ENCODE measurements at places on chromosomes 5 and 9. TPM values are rescaled to one million over a fixed set of nuclear protein-coding genes. Genes with fewer than 3 reads are reported as not detected.

DNA sequence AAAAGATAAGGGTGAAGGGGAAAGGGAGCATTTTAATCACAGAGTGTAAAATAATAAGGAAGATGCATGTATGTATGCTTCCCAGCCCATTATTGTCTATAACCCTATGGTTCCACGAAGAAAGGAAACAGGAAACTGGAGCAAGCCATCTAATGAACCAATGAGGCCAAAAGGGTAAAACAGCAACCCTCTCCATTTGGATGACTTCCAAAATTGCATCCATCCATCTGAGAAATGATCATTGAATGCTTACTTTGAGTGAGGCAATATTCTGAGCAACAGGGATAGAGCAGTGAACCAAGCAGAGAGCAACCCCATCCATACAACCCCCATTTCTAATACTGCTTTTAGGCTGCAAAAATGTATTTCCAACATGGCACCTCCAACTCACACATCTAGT is 46.9 kb downstream of the ARL15 start:
- DNase-seq, result no peak

GRCh38 chr9:86983249-86983619 is 35.9 kb upstream of the GAS1 start:
- DNase-seq, result no peak

DNA sequence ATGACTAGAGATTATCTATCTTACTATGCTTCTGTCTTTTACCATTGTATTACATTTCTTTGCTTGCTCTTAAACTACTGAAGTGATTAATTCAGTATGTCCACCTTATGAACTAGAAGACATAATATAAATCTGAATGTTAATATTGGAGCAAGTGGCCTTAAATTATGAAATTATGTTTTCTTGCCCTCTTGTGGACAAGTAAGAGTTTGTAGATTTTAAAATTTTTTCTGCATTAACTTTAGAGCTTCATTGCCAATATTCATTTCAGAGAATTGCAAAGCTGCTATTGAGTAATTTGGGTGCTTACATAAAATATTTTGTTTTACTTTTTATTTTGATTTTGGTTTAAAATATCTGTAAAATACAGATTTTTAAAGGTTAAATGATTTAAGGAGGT is 55.3 kb downstream of the RANBP17 start:
- DNase-seq, result no peak

Gene CARD9
- total RNA-seq, result 35.6 TPM

Gene QRFP
- total RNA-seq, result not detected

- no peak for DNase-seq
These were observed 21.1 kb upstream of the LVRN start for GRCh38 chr5:115941051-115941675.

Gene DRD1
- total RNA-seq, result not detected

Gene SLC36A1
- 8.4 TPM for total RNA-seq

- DNase-seq, result no peak
These were observed 231.2 kb downstream of the CHSY3 start for GRCh38 chr5:130135506-130135905.

DNA sequence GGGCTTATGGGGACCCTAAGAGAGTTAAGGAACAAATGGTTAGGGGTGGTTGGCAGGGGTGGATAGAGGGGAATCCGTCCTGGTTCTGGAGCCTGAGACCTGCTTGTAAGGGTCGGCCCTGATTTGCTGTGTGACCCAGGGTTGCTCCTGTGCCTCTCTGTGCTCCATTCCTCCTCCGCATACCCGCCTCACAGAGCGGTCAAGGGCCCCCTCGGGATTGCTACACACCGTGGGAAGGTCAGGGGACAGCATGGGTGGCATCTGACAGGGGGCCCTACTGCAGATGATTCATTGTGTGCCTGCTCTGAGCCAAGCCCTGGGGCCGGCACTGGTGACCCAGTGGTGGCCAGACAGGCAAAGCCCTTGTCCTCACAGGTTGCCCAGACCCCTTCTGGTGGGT is 162.3 kb downstream of the GAPVD1 start:
- DNase-seq, result no peak

Gene C5orf58
- 2.4 TPM for total RNA-seq

DNA sequence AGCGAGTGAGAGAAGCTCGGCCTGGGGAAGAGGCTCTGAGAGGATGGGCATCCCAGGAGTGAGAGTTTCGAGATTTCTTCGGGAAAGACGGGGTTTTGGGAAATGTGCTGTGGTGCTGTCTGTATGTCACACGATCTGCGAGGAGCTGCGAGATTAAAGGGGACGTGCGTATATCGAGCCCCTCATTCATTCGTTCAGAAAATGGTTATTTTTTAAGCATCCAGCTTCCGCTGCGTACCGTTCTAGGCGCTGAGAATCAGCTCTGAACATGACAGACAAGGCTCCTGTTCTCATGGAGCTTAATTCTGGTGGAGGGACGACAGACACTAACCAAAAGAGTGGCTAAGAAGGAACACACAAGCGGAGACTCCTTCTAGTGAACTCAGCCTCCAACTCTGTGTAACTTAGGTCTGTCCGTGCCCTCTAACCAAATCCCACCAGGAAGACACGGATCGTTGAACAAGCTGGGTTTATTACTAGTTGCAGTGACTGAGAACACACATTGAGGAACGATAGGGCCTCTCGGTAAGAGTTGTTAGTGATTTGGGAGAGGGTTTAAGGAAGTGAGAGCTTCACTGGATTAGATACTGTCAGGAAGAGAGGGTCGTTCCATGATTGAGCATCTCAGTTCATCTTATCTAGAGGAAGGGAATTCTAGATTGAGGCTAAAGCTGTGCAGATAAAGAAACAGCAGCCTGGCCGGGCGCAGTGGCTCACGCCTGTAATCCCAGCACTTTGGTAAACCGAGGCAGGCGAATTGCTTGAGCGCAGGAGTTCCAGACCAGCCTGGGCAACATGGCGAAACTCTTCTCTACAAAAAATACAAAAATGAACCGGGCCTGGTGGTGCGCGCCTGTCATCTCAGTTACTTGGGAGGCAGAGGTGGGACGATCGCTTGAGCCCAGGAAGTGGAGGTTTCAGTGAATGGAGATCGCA is 1.0 kb upstream of the FBXW11 start:
- no peak for DNase-seq

DNA sequence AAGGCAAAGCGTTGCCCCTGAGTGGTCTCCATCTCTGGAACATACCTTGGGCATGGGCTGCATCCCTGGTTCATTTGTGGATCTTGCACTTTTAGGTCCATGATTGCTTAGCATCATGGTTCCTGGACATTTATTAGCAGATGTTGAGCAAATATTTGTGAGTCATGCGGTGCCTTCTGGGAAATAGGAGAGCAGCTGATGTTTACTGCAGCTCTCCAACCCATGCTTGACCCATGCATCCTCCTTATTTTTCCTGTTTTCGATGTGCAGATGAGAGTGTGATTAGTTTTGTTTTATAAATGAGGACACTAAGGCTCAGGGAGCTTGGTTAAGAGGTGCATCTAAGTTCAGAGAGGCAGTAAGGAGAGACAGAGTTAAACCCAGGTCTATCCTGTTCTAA is 253.7 kb downstream of the ICE1 start:
- DNase-seq, result no peak

GRCh38 chr5:75335952-75336614 is 937 bp upstream of the HMGCR start:
- peak; percentile 64 for DNase-seq

Gene INSL4
- not detected for total RNA-seq

Gene SPINK6
- not detected for total RNA-seq

GRCh38 chr9:132645711-132646110 is 24.1 kb downstream of the DDX31 start:
- no peak for DNase-seq

DNA sequence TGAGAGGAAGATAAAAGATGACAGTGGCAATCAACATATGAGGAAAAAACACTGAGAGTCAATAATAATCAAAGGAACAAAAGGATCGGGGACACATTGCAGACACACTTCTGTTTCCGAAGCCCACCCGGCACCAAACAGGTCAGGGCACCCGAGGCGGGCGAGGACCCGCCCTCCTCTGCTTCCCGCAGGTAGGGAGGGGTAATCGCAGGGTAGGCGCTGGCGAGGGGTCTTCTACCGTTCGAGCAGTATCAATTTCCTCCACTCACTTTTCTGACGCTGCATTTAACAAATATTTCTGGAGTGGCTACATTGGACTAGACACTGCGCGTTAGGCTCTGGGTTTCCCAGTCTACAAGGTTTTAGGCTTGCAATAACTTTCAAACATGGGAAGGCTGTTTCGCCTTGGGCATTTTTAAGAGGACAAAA is 1.3 kb downstream of the TXN start:
- no peak for DNase-seq

Gene AQP7
- total RNA-seq, result 0.13 TPM

GRCh38 chr5:99449786-99450185 is 521.0 kb upstream of the CHD1 start:
- no peak for DNase-seq

- no peak for DNase-seq
These were observed 86.9 kb downstream of the PTPN3 start for GRCh38 chr9:109411069-109411761.

GRCh38 chr5:110973510-110973909 is 98.0 kb upstream of the TSLP start:
- DNase-seq, result no peak

DNA sequence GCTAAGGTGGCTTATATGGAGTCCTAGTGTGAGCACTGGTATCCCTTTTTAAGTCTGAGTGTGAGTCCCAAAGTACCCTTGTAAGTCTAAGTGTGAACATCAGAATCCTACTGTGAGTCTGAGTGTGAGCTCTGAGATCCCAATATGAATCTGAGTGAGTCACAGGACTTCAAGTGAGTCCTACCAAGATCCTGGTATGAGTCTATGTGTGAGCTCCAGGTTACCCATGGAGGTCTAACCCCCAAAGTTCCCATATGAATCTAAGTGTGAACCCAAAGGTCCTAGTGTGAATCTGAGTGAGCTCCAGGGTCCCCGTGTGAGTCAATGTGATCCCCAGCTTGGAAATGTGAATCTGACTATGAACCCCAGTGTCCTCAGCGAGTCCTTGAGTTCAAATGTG is 2.3 kb downstream of the CNTFR start:
- DNase-seq, result no peak

Gene CAVIN4
- total RNA-seq, result 0.20 TPM

GRCh38 chr5:63128761-63129160 is 550.1 kb downstream of the LRRC70 start:
- DNase-seq, result no peak

- no peak for DNase-seq
These were observed 334.0 kb downstream of the ASTN2 start for GRCh38 chr9:117080765-117081390.

Gene SH3PXD2B
- 0.66 TPM for total RNA-seq

GRCh38 chr9:98332405-98332831 is 77.0 kb upstream of the TBC1D2 start:
- peak; percentile 82 for DNase-seq

- DNase-seq, result no peak
These were observed 90.5 kb downstream of the RASEF start for GRCh38 chr9:82972446-82972845.

- no peak for DNase-seq
These were observed 75.0 kb downstream of the STK10 start for GRCh38 chr5:172113036-172113435.

Gene BTNL3
- total RNA-seq, result not detected

GRCh38 chr5:127186657-127187056 is 103.9 kb upstream of the MEGF10 start:
- no peak for DNase-seq

GRCh38 chr5:120466341-120467006 is 2.4 kb downstream of the PRR16 start:
- no peak for DNase-seq

DNA sequence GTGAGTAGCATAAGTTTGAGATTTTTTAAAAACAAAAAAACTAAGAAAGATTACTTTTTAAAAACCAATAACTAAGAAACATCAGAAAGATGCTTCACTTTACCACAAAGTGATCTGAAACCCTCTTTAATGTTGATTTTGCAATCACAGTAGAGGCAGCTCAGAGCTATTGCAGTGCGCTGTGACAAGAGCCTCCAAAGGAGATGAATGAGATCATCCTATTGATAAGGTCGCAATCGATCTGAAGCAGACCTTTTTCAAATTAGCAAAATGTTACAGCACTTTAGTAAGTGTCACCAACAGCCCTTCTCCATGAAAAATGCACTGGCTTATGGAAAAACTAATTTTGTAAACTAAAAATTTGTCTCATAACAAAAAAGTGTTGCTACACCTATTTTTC is 284.6 kb upstream of the EFNA5 start:
- DNase-seq, result no peak

Gene PSD2
- 0.04 TPM for total RNA-seq

- no peak for DNase-seq
These were observed 509.2 kb downstream of the ZNF608 start for GRCh38 chr5:124237206-124237695.

GRCh38 chr5:122130152-122130551 is 806 bp downstream of the ZNF474 start:
- DNase-seq, result no peak

Gene CEMIP2
- 12.7 TPM for total RNA-seq

GRCh38 chr5:152290181-152290580 is 114.9 kb downstream of the NMUR2 start:
- DNase-seq, result no peak

DNA sequence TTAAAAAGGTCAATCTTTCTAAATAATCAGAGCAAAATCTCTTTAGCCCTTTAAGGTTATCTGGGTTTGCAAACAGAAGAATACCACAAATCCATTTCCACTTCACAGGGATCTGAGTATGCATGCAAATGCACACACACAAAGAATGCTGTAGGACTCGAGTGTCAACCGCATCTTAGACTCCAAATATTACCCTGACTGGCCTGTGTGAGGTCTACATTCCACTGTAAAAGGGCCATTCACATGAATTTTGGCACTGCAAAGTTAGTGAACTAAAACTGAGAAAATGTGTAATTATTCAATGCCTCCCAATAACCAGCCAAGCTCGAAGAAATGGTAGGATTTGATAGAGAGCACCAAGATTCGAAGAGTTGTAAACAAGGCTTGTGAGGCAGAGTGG is 199.9 kb downstream of the AGTPBP1 start:
- DNase-seq, result no peak

Measured in K562 (cell line).